ENCODE measurements at places on chromosomes 2 and 18.

GRCh38 chr2:189124175-189124574 lies 55.4 kb downstream of the COL5A2 start:
- no peak for DNase-seq

- no peak for DNase-seq
These were observed 6.0 kb downstream of the MRPL30 start for GRCh38 chr2:99187011-99187410.

DNA sequence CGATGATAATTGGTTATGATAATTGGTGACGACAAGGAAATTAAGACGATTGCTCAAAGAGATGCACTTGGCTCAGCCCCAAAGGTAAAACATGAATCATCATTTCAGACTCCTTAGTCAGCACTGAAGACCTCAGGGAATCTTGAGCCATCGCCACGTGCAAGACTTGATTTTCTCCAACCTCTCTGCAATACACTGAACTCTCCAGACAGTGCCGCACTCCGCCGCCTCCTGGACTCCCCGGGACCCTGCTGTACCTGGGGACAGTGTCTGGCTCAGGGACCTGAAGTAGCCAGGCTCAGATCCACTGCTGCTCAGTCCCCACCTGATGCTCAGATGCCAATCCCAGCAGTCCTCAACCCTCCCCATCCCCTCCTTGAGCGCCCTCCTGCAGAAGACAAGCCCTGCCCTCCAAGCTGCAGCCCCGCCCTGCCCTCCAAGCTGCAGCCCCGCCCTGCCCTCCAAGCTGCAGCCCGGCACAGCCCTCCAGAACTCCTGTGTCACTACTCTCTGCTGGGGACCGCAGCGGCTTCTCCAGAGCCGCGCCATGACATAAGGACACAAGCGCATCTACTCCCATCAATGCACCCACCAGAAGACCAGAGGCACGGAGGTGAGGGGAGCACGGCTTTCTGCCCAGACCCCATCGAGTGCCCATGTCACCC lies 1.1 kb downstream of the TMEM18 start:
- DNase-seq, result no peak

GRCh38 chr2:120765678-120766469 lies 30.2 kb downstream of the GLI2 start:
- DNase-seq, result peak; percentile 36

DNA sequence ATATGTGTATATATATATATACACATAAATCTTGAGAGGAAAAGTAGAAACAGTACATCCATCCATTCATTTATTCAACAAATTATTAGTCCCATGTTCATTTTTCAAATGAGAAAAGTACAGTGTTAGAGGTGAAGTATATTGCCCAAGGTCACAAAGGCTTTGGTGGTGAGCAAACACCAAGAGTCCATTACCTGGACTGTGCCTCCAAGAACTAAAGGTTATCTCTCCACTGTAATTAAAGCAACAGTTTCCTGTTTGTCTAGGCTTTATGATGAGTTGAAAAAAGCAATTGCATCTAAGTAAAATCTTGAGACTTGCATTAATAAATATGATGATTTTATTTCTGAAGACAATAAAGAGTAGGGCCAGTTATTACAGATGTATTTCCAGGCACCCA lies 44.7 kb upstream of the EPB41L3 start:
- no peak for DNase-seq

DNA sequence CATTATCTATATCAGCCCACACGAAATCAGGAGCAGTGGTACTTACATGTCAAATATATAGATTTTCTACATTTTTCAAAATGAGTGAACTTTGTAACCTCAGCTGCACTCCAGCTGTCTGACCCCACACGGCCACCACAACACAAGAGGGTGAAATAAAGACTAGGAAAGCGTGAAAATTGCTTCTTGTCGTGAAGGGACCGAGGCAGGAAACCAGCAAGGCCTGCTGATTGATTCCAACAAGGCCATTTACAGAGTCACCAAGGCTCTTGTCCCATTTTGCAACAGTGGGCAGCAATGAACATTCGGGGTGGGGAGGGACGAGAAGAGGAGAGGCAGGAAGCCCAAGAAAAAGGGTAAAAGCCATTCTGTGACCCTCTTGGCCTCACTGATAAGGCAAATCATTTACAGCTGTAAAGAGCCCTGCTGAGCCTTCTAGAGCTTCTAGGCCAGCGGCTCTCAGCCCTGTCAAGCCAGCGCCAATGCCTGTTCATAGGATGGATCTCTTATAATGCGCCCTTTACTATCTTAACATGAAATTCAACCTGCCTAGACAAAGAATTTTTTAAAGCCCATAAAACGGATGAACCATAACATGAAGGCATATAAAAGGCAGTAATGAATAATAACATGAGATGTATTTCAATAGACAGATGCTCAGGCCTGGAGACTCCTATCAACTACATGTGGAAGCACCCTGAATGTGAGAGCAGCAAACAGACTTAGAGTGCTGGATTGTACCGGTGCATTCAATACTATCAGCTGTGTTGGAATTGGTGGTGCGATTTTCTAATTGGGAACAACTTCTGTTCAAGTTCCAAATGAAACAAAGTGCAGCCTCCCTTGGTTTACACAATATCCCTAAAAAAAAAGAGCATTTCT lies 269.0 kb downstream of the CDCA7 start:
- DNase-seq, result no peak

DNA sequence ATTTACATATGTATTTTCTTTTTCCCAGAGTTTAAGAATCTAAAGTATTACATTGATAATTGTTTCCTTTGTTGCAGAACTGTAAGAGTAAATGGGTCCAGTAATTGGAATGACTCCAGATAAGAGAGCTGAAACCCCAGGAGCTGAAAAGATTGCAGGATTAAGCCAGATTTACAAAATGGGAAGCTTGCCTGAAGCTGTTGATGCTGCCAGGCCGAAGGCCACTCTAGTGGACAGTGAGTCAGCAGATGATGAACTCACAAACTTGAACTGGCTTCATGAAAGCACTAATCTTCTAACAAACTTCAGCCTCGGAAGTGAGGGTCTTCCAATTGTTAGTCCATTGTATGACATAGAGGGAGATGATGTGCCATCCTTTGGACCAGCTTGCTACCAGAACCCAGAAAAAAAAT lies 183.8 kb upstream of the STON1 start:
- no peak for DNase-seq

GRCh38 chr18:44882163-44882868 lies 201.6 kb downstream of the SETBP1 start:
- no peak for DNase-seq

DNA sequence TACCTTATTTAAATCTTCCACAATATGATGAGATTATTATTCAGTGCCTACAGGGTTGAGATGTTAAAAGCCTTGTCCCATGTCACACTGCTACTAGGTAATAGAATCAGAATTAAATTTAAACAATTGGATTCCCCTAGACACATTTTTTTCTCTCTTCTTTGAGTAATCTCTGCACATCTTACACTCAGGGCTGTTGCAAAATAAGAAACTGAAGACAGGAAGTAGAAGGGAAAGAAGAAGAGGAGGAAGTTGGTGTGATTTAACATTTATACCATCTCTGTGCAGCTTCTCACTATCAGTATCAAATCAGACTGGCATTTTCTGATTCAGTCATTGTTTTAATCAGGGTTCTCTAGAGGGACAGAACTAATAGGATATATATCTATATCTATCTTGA lies 677.6 kb downstream of the IRS1 start:
- no peak for DNase-seq
